ENCODE measurements at places on chromosomes 1 and 21.

DNA sequence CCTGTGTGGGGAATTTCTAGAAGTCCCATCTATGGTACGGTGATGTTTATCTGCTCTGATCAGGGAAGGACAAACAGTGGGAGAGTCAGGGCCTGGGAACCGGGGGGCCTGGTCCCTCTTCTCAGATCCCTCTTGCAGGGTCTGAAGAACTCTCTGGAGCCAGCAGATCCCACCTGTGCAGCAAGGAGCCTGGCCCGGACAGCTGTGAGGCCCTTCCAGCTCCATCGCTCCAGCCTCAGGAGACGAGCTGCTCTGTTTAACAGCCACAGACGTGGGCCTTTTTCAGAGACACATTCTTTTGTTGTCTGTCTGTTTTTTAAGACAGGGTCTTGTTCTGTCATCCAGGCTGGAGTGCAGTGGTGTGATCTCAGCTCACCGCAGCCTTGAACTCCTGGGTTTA, 14.5 kb downstream of the C1orf174 start:
- DNase-seq, result no peak

DNA sequence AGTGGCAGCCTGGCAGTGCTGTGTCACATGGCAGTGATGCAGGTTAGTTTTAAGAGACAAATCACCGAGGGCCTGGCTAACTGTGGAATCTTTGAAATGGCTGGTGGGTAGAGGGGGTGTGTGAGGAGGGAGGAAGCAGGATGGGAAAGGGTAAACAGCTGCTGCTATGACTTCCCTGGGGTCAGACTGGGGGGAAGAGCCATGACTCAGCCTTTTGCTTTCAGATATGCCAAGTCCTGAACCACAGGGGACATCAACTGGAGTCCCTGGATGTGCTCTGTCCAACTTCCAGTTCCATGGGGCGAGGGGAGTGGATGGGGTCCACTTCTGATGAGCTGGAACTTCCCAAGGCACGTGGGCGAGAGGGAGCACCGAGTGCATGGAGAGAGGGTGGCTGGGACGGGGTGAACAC, 121.1 kb upstream of the ADAR start:
- no peak for DNase-seq

GRCh38 chr1:205375835-205376545, 19.3 kb upstream of the KLHDC8A start:
- DNase-seq, result no peak

- DNase-seq, result no peak
Measured at GRCh38 chr1:98459486-98459870, 202.0 kb upstream of the SNX7 start.

GRCh38 chr1:201123866-201124265, 3.1 kb downstream of the ASCL5 start:
- DNase-seq, result no peak

GRCh38 chr1:219988387-219988786, 57.9 kb downstream of the EPRS1 start:
- DNase-seq, result no peak

GRCh38 chr1:63264161-63264560, 58.2 kb upstream of the FOXD3 start:
- DNase-seq, result no peak

DNA sequence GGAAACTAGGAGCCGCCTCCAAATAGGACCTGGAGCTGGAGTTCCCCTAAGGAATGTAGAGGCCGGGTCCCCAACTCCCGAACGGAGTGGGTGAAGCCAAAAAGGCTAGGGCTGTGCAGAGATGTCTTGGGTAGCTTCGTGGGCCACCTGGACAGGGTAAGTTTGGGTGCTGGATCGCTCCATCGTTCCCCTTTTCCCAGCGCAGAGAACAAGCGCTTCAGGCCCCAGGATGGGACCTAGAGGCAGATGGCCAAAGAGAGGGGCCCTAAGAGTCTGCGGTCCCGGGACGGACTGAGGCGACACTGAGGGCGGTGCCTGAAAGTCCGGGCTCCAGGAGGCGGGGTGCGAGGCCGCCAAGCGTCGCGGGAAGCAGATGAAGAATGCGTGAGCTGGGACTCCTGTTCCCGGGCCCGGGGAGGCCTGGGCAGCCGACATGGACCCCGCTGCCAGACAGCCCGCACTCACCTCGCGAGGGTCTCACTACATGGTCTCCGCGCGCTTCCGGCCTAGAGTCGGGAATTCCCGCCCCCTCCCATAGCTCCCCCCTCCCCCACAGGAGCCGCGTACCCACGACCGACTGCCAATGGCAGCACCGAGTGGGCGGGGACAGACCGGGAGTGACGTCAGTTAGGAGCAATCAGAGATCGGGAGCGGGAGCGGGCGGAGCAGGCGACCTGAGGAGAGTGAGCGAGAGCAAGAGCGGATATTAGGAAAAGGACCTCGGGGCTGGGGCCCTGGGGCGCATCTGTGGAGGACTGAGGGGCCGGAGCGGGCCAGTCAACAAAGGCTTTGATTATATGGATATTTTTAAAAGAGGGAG, at the start of gene SLC39A1:
Gene SLC39A1, minus strand, starts transcription at position 508 of the 820 bp plus-strand sequence. CDS start 822 bp downstream, outside the sequence.
- peak; percentile 85 for DNase-seq

GRCh38 chr1:186014370-186015037, 280.3 kb downstream of the HMCN1 start:
- DNase-seq, result no peak

DNA sequence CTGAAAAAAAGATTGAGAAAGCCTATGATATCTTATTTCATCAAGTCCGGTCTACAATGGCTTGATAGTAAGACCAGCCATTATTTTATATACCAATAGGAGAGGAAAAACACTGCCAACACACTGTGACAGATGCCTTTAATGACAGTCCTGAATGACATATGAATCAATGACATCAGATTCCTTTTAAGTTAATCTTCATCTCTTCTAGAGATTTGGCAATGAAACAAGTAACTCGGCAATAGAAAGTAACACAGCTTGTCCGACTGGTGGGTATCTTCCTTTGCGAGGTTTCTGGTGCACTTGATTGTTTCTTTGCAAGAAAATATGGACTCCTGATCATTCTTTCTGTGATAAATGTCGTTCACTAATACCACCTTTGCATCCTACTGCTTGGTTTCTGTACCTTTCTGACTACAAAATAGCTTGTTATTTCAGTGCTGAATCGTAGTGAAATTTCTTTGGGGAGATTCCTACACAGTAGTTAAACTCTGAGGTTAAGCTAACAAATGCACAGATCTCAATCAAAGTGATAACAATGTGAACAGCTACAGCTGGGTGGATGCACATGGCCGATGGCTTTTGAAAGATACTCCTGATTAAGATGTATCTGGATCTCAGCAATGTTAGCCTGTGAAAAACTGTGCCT, 104.7 kb downstream of the MRPS6 start:
- DNase-seq, result no peak

- no peak for DNase-seq
Measured at GRCh38 chr21:25964015-25964414, 206.6 kb downstream of the APP start.

DNA sequence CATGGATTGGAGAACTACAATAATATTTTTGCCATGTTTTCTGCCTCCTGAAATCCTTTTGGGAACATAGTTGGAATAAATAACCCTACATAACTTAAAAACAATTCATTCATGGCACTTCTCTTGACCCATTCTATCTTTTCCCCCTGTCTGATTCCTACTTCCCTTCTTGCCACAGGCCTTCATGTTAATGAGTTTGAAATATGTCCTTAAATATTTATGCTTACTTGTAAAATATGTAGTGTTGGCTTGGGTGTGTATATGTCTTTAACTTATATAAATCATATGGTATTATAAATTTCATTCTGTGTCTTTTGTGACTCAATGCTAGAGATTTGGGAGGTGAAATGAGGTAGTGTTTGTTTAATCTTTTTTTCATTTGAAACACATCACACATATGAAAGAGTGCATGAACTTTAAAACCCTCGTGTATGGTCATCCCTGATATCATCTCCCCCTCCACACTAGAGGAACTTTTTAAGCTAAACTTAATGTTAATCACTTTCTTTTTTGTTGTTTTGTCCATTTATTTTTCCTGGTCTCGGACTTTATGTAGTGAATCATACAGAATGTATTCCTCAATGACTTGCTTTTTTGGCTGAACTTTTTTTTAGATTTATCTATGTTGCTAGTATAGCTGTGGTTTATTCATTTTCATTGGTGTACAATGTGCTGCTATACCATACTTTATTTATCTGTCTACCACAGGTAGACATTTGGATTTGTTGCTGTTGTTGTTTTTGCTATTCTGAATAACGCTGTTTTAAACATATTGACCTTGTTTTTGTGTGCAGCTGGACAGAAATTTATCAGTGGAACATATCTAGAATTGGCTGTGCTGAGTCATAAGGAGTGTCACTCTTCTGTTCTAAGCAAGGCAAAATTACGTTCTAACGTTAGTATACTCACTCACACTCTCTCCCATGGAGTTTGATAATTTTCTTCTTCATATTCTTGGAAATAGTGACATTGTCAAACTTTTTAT, 441.6 kb downstream of the PLPP3 start:
- DNase-seq, result no peak
